Neural progenitor cell (in vitro differentiated cells): ENCODE measurements at places on chromosomes 5 and 9.

DNA sequence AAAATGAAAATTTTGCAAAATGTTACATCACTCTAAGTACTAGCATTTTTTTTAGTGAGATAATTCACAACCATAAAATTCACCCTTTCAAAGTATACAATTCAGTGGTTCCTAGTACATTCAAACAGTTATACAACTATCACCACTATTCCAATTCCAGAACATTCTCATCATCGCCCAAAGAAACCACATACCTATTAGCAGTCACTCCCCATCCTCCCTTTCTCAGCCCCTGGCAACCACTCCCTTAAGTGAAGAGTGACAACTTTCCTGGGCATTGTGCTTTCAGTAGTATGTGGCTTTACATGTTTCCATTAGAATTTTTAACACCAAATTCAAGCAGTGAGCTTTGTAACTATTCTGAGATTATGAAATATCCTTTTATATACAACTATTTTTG, 81.4 kb downstream of the RASEF start:
- no peak for DNase-seq

DNA sequence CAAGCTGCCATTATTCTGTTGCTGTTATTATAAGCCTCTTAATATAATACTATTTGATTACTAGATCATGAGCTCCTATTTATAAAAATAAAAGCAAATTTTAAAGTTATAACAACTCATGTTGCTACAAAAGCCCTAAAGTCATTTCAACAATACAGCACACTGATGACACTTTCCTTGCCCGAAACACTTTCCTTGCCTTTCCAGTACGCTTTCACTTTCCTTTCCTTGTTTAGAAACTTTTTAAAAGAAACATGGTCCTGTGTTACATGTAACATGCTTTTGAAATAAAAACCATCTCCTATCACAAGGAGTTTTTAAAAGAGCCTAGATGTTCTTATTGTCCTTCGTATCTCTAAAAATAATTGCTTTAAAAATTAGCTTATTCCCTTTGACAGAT, 688.4 kb downstream of the PTPRD start:
- no peak for DNase-seq

GRCh38 chr5:158309088-158309807, 450.3 kb upstream of the CLINT1 start:
- DNase-seq: no peak

DNA sequence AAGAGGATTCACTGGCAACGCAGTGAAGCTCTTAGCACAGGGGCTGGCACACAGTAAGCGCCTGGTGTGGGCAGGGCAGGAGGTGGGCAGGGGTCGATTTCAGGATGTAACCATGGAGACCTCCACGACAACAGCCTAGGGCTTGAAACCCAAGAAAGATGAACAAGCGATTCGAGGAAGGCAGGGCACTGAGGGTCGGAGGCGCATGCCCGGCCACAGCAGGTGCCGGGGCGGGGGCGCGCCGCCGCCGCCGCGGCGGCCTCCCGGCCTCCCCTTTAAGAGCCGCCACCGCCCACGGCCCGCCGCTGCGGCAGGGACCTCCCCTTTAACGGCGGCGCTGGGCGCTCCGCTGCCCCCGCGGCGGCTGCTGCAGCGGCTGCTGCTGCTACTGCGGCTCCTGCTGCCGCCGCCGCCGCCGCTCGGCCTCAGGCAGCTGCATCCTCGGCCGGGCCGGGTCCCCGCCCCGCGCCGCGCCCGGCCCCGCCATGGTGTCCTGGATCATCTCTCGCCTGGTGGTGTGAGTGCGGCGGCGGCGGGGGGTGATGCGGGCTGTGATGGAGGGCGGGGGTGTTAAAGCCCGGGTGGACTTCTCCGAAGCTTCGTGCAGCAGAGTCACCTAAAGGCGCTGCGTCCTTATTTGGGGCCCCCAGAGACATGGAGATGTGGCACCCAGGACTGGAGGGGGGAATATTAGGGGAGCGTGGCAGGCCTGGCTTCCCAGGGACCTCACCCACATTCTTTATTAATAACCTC, at the start of gene REEP2:
TSS of gene REEP2 (plus strand) at position 334 of the 753 bp plus-strand sequence. CDS start at position 486, 152 bp downstream.
- peak; percentile 96 for DNase-seq

- DNase-seq: no peak
Measured at GRCh38 chr5:98433673-98434072, 339.8 kb upstream of the RGMB start.
